Endothelial cell (in vitro differentiated cells): ENCODE measurements at places on chromosomes 16 and 17.

- no peak for DNase-seq
Measured at GRCh38 chr17:64130559-64131001, 636 bp upstream of the ERN1 start.

GRCh38 chr16:77468831-77469230 is 34.0 kb upstream of the ADAMTS18 start:
- no peak for DNase-seq

DNA sequence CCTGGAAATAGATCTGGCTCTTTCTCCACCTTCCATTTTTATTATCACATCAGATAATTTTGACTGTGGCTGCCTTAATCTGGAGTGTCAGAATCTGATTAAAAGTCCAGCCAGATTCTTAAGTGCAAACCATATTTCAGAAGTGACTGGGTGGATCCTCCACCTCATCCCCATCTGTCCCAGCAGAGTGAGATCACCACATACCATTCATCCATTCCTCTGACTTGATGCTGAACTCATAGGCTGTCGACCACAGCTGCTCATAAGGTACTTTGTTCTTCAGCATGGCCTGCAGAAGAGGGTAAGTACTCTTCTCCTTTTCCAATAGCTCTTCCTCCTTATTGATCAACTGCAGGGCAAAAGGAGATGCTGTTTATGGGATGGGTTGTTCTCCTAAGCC is 53.5 kb downstream of the DNAH3 start:
- DNase-seq = no peak

DNA sequence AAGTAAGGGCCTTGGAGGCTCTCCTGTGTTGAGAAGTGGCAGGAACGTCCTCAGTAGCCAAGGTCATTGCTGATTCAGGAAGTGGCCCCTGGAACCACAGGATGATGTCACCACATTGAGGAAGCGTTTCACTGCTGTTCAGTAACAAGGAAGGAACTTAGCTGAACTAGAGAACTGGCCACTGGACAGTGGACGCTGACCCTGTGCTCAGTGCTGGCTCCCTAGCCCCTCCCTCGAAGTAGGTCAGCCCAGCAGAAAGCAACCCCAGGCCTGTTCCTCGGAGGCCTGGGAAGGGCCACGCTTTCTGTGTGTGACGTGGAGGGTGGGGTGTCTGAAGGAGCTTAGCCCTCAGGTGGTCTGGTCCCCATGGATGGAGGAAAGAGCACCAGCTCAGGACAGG is 58.3 kb downstream of the B9D1 start:
- peak; percentile 26 for DNase-seq

GRCh38 chr16:86809458-86809955 is 231.2 kb downstream of the FOXL1 start:
- DNase-seq = no peak

DNA sequence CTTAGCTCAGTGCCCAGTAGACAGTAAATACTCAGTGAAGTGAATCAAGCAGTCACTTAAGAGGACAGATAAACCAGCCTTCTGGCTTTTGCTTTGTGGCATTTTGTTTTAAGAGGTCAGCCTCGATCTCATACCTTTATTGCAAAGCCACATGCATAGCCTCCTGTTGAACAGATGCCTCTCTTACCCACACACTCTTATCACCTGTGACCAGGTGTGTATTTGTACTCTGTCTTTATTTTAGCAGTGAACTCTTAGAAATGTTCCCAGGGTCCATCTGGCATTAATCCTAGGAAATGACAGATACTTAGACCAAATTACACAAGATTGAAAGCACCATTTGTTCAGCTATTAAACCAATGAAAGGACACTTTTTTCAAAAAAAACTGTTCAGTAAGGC is 1426.5 kb downstream of the CDH11 start:
- no peak for DNase-seq

- no peak for DNase-seq
Measured at GRCh38 chr17:66836063-66837005, 1.4 kb downstream of the CACNG5 start.

- no peak for DNase-seq
Measured at GRCh38 chr17:48615047-48615962, at the start of gene HOXB8. TSS of gene HOXB8 (minus strand) at chr17:48615292. CDS start at chr17:48614704, 588 bp downstream.

DNA sequence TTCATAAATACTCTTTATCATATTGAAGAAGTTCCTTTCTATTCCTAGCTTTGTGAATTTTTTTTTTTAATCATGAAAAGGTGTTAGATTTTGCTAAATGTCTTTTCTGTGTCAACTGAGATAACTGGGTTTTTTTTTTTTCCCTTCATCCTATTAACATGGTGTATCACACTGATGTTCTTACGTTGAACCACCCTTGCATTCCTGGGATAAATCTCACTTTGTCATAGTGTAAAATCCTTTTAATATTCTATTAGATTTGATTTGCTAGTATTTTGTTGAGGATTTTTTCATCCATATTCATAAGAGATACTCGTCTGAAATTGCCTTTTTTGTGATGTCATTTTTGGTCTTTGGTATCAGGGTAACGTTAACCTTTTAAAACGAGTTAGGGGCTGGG is 49.2 kb downstream of the CHCT1 start:
- no peak for DNase-seq

DNA sequence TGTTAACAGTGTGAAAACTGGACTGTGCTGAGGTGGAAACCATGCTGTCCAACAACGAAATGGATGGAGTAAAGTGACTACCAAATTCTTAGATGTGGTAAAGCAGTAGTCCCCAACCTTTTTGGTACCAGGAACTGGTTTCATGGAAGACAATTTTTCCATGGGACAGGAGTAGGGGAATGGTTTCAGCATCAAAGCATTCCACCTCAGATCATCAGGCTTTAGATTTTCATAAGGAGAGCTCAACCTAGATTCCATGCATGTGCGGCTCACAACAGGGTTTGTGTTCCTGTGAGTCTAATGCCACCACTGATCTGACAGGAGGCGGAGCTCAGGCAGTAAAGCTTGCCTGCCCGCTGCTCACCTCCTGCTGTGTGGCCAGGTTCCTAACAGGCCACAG is 11.5 kb downstream of the SLX4 start:
- DNase-seq = no peak

GRCh38 chr17:8905331-8905730 is 37.9 kb upstream of the PIK3R6 start:
- DNase-seq = no peak

DNA sequence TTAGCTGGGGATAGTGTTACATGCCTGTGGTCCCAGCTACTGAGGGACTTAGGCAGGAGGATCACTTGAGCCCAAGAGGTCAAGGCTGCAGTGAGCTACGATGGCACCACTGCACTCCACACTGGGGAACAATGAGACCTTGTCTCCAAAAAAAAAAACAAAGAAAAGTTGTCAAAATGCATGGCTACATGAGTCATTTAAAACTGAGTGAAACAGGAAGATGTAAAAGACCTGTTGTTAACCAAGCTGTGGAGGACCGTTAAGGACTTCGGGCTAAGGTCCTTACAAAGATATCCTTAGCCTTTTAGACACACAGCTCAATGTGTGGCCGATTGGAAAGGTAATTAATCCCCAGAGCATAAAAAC is 25.1 kb downstream of the ZP2 start:
- no peak for DNase-seq

- DNase-seq = peak; percentile 78
Measured at GRCh38 chr16:46853713-46854443, 22.9 kb upstream of the C16orf87 start.

- DNase-seq = no peak
Measured at GRCh38 chr16:22075776-22076175, 16.6 kb upstream of the VWA3A start.

- DNase-seq = no peak
Measured at GRCh38 chr17:47376247-47376646, 52.5 kb downstream of the EFCAB13 start.

- DNase-seq = no peak
Measured at GRCh38 chr16:68257251-68257905, 6.9 kb upstream of the SLC7A6 start.

DNA sequence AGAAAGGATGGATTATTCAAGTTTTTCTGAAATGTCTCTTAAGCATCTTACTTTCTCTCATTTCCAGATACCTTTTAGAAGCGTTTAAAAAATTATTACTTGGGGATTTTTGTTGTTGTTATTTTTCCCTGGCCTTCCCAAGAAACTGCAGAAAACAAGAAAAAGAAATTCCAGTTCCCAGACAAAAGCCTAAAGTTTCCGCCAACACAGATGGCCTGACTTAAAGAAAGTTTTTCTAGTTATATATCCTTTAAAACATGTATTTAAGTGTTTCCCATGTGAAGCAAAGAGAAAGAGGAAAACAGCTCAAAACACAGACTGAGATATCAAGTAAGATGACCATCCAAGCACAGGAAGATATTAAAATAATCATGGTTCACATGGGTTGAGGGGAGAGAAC is 401.7 kb upstream of the MAF start:
- no peak for DNase-seq

GRCh38 chr17:80418589-80418988 is 3.6 kb downstream of the ENDOV start:
- no peak for DNase-seq

GRCh38 chr17:45262516-45263476 is 902 bp upstream of the SPATA32 start:
- DNase-seq = no peak

DNA sequence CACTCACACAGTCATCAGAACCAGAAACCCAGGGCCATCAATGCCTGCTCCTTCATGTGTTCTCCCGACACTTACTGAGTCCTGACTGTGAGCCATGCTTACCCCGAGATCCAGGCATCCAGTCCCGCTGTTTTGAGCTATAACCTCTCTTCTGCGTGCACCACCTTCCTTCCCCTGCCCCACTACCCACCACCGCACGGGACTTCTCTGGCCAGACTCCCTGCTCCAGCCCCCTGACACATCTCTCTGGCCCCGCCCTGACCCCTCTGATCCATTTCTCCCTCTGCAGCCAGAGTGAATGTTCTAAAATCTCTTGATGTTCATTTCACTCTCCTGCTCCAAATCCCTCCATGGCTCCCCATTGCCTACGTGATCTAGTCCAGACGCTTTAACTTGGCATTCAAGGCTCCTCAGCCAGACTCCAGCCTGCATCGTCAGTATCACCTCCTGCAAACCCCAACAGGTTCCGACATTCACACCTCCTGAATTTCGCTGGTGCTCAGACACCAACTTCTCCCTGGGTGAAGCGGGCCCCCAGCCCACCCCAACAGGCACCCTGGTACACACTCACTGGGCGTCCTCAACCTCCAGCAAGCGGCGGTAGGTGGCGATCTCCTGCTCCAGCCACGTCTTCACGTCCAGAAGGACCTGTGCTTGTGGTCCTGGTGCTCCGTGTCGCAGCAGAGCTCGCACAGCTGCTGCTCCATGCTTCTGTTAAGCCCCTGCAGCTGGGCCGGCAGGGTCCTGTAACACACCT is 3.1 kb upstream of the KRT17 start:
- DNase-seq = no peak

DNA sequence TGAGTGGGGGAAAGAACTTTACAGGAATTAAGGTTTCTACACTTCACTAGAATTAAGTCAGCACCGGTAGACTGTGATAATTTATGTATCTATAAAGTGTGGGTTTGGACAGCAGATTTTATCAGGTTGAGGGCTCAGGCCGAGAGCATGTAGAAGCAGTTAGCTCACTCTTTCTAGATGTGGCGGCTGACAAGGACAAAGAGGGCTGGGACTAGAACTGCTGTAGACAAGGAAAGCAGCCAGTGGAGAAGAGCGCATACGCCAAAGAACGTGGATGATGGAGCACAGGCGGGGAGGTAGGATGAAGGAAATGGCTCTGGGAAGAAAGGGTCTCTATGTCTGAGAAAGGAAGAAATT is 504 bp upstream of the GOSR1 start:
- DNase-seq = no peak

GRCh38 chr17:2598166-2598565 is 4.7 kb downstream of the PAFAH1B1 start:
- DNase-seq = no peak

DNA sequence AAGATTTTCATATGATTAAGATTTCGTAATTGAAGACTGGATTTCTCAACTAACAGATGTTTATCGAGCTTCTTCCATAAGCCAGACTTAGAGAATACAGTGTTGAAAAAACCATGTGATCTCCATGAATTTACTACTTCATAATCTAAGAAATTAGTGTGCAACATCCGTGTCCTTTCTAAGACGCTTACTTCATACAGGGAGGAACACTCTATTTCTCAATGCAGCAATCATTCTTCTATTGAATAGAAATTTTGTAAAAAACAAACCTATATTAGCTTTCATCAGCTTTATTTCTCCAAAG is 946.3 kb downstream of the KCNJ2 start:
- DNase-seq = no peak

- DNase-seq = no peak
Measured at GRCh38 chr16:25176136-25176535, 40.6 kb upstream of the AQP8 start.
